ENCODE measurements at places on chromosomes 2 and 18.

DNA sequence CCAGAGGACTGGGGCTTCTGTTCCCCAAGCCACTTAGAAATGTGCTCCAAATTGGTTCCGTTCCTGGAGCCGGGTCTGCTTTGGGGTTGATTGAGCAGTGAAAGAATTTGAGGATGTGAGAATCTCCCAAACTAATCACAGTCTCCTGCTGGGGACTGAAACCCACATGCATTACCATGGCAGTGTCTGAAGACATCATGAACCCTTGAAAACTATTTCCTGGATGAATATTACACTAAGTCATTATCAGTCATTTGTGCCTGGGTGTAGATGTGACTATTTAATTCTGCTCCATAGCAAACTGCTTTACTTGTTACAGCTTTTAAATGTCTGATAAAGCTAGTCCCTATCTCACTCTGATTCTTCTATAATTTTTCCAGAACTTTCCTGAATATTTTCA lies 27.6 kb downstream of the SPP2 start:
- no peak for DNase-seq

- no peak for DNase-seq
Measured at GRCh38 chr2:116716444-116716843, 1098.0 kb upstream of the DDX18 start.

DNA sequence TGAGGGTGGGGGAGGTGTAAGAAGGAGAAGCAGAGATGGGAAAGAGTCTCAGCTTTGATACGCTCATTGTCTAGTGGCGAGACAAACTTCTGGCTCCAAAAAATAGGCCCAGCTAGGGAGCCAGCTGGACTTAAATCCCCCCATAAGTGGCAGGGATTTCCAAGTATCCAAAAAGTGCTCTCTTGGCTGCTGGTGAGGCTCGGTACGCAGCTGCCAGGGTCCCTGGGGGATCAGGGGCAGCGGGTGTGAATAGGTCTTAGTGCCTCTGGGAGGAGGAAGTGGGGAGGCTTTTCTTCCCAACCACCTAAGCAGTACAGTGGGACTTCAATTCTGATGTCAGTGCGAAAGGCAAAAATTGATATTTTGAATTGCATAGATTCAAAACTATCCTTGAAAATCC lies 73.5 kb downstream of the ALK start:
- no peak for DNase-seq

DNA sequence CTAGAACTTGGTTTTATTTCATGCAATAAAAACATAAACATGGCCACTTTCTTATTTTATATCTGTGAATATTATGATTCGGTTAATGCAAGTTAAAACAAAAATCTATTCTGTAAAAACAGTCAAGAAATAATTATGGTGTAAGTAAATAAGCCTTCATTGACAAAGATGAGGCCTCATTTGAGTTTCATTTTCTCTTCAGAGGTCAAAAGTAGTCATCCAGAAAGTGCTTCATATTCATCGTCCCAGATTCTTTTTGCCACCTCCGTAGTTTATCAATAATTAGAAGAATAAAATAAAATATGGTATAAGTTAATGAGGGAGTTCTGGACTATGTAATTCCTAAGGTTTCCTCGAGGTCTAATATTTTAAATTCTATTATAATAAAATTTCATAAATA lies 19.4 kb upstream of the HNRNPA3 start:
- no peak for DNase-seq

- DNase-seq, result no peak
Measured at GRCh38 chr2:106184394-106184793, 9.7 kb downstream of the UXS1 start.

GRCh38 chr2:101803945-101804696 lies 106.6 kb downstream of the MAP4K4 start:
- DNase-seq, result no peak

GRCh38 chr2:99420031-99420430 lies 69.8 kb downstream of the REV1 start:
- no peak for DNase-seq

DNA sequence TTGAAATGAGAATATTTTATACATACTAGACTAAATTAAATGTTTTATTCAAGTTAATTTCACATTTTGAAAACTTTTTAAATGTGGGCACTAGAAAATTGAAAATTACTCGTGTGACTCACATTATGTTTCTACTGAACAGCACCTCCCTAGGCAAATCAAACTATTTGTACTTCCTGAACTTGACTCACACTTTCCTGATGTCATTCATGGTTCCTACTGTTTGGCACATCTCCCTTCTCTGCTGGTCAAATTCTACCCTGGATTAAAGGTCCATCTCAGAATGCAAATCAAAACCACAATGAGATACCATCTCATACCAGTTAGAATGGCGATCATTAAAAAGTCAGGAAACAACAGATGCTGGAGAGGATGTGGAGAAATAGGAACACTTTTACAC lies 16.7 kb downstream of the LHCGR start:
- DNase-seq, result no peak

- DNase-seq, result no peak
Measured at GRCh38 chr2:206011018-206011614, 74.9 kb downstream of the INO80D start.

- DNase-seq, result no peak
Measured at GRCh38 chr18:68965817-68966216, 167.9 kb downstream of the CCDC102B start.

- no peak for DNase-seq
Measured at GRCh38 chr2:208552943-208553342, 146.4 kb downstream of the PTH2R start.

DNA sequence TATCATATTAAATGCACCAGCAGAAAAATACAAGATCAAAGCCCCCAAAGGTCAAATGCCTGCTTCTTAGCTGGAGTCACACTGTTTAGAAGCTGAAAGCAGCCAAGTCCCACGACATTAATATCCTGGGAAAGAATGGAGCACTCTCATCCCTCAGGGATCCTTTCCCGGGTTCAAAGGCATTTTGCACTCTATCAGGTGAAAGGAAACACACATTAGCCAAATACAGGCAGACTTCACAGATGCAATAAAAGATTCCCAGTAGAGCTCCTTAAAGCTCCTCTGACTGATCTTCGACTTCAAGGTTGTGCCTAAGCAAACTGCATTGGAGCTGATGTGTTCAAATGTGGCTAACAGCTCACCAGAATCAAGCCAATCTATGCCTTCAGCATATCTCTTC lies 158.4 kb downstream of the RNF152 start:
- DNase-seq, result no peak

GRCh38 chr2:201266629-201267028 lies 6.3 kb downstream of the CASP8 start:
- DNase-seq, result no peak

- DNase-seq, result no peak
Measured at GRCh38 chr18:57595347-57595746, 8.8 kb upstream of the FECH start.

DNA sequence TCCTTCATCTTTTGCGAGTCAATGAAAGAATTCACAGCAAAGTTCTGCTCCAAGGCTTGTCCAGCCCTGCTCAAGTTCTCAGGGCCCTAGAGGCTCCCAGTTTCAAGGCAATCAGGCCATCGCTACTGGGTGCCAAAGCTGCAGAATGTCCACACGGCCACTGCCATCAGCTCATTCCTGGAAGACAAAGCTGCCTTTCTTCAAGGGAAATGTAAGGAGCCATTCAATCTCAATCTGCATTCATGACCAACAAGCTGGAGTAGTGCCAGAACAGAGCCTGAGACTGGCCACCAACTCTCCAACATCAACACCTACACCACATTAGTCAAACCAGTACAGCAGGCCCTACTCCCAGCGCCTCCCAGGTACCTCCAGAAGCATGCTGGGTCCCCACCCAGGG lies 202.2 kb downstream of the TCF4 start:
- no peak for DNase-seq

DNA sequence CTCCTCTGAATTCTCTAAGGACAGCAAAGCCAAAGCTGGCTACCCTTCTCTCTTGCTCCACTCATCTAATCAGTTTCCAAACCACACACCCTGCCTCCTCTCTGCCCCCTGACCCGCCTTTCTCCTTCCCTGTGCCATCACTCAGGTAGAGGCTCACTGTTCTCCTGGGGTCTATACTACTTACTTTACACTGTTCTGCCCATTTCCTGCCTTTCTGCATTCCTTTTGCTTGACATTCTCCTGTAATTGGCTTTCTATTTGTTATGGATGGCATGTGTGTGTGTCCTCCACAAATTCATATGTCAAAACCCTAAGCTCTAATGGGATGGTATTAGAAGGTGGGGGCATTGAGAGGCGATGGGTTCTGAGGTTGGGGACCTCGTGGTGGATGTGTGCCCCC lies 675.2 kb upstream of the ID2 start:
- no peak for DNase-seq

DNA sequence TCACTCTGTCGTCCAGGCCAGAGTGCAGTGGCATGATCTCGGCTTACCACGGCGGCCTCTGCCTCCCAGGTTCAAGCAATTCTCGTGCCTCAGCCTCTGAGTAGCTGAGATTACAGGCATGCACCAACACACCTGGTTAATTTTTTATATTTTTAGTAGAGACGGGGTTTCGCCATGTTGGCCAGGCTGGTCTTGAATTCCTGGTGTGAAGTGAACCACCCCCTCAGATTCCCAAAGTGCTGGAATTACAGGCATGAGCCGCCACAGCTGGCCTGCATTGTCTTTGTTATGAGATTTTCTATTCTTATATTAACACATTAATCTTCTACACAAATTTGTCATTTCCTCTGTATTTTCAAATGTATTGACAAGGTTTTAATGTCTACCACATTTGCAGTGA lies 75.2 kb downstream of the SEPTIN10 start:
- DNase-seq, result no peak

DNA sequence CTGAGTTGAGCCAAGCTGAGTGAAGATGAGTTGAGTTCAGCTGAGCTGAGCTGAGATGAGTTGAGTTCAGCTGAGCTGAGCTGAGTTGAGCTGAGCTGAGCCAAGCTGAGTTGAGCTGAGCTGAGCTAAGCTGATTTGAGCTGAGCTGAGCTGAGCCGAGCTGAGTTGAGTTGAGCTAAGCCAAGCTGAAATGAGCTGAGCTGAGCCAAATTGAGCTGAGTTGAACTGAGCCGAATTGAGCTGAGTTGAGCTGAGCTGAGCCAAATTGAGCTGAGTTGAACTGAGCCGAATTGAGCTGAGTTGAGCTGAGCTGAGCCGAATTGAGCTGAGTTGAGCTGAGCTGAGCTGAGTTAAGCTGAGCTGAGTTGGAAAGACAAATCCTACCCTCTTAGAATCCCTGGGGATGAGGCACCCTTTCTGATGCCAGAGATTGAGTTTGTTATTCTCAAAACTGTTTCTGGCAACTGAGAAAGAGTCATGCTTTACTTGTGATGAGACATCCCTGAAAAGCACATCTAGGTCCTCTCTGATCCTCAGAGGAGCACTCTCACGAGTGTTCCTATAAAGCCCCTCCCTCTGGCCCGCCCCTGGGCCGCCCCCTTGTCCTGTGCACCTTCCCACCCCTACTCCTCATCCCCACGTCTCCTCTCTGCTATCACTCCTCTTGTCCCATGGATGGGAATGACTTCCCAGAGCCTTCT lies 116.5 kb downstream of the MCFD2 start:
- DNase-seq, result no peak

DNA sequence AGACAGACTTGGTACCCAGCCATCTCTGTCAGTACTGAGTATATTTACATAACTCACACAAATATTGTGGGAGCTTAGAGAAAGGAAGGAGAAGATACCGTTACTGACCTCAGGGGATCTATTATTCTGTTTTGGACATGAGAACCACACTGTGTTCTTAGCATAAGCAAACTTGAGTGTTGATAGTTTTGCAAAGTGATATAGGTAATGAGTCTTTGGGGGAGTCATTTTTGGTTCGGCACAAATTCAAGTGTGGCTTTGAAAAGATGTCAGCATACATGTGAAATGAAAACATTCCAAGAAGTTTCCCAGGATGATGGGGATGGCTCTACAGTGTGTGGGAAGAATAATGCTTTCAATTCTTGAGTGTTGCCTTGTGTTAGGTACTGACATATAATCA lies 24.1 kb downstream of the SMARCAL1 start:
- no peak for DNase-seq

- DNase-seq, result peak; percentile 38
Measured at GRCh38 chr2:240214790-240215675, 74.6 kb upstream of the OTOS start.

- no peak for DNase-seq
Measured at GRCh38 chr2:149438330-149438960, 108.1 kb downstream of the LYPD6 start.
